Activated CD4-positive, alpha-beta memory T cell treated with anti-CD3 and anti-CD28 coated beads for 36 hours (primary cell): ENCODE measurements at places on chromosomes 11 and 22. TPM values are rescaled to one million over a fixed set of nuclear protein-coding genes. Genes with fewer than 3 reads are reported as not detected.
A peak's percentile ranks its signal among the peaks of the same experiment; 100 is the strongest.

GRCh38 chr11:1622086-1622485, at the start of gene KRTAP5-4:
TSS of gene KRTAP5-4 (minus strand) at chr11:1622138. CDS start at chr11:1622093, 45 bp downstream.
- no peak within 1 kb of the TSS for H3K27ac ChIP-seq
- H3K27me3 ChIP-seq, result peaks cover 4% of the 10 kb centered on the region
- no peaks in the 10 kb centered on the region for H3K36me3 ChIP-seq
- no peak for DNase-seq

GRCh38 chr11:34337016-34337415, 20.8 kb downstream of the ABTB2 start:
- H3K27me3 ChIP-seq, result peaks cover 6% of the 10 kb centered on the region
- no peak overlapping the region for H3K4me3 ChIP-seq
- peaks cover 15% of the 10 kb centered on the region for H3K4me1 ChIP-seq
- no peak overlapping the region for H3K27ac ChIP-seq
- no peaks in the 10 kb centered on the region for H3K36me3 ChIP-seq
- no peak for DNase-seq

GRCh38 chr11:32312865-32313403, 122.4 kb downstream of the WT1 start:
- peak; percentile 68 for DNase-seq
- no peaks in the 10 kb centered on the region for H3K36me3 ChIP-seq
- peaks cover 11% of the 10 kb centered on the region for H3K27me3 ChIP-seq
- peaks cover 11% of the 10 kb centered on the region for H3K4me1 ChIP-seq
- H3K27ac ChIP-seq, result no peak overlapping the region

GRCh38 chr11:77542296-77542695, 47.5 kb upstream of the AQP11 start:
- H3K36me3 ChIP-seq, result no peaks in the 10 kb centered on the region
- no peaks in the 10 kb centered on the region for H3K4me1 ChIP-seq
- no peak for DNase-seq
- H3K4me3 ChIP-seq, result no peak overlapping the region
- H3K27ac ChIP-seq, result no peak overlapping the region
- H3K27me3 ChIP-seq, result no peaks in the 10 kb centered on the region

DNA sequence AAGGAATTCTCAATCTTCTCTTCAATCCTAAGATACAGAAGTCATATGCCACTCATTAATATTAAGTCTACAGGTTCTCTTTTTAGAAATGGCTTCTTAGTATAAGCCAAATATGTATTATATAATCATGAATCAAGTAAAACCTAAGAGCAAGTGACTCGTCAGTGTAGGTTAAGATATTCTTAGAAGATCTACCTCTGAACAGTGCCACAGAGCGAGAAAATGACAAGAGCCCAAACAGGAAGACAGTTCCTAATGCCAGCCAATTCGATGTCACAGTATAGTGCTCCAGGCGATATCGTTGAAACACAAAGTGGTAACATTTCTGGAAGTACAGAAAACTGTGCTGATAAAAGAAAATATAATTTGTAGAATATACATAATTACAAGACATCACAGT, 33.3 kb downstream of the ALG9 start:
- no peaks in the 10 kb centered on the region for H3K27me3 ChIP-seq
- H3K4me1 ChIP-seq, result peaks cover 11% of the 10 kb centered on the region
- H3K27ac ChIP-seq, result no peak overlapping the region
- H3K36me3 ChIP-seq, result peaks cover 22% of the 10 kb centered on the region
- DNase-seq, result no peak

DNA sequence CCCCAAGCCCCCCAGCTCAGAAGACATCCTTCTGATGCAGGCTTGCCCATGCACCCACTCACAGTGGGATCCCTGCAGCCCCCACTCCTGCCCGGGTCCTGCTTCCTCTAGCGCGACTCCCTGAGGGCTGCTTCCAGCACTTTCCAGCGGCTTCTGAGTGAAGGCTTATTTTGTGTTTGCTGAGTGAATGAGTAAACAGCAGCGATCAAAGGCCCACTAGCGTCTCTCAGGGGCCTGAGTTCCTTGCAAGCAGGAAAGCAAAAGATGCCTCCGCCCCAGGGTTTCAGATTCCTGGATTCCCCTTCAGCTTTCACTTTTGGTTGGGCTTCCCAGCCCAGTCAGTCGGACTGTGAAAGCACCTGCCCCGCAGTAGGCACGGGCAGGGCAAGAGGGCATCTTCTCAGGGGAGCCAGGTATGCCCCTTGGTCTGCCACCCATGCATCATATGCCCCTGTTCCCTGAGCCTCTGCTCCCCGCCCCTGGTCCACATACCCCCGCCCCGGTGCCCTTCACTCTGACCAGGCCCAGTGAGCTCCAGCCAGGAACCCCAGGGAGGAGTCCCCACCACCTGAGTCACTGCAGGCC, 9.2 kb downstream of the FADD start:
- DNase-seq, result no peak
- peaks cover 26% of the 10 kb centered on the region for H3K4me1 ChIP-seq
- H3K4me3 ChIP-seq, result no peak overlapping the region
- no peak overlapping the region for H3K27ac ChIP-seq
- H3K27me3 ChIP-seq, result no peaks in the 10 kb centered on the region

DNA sequence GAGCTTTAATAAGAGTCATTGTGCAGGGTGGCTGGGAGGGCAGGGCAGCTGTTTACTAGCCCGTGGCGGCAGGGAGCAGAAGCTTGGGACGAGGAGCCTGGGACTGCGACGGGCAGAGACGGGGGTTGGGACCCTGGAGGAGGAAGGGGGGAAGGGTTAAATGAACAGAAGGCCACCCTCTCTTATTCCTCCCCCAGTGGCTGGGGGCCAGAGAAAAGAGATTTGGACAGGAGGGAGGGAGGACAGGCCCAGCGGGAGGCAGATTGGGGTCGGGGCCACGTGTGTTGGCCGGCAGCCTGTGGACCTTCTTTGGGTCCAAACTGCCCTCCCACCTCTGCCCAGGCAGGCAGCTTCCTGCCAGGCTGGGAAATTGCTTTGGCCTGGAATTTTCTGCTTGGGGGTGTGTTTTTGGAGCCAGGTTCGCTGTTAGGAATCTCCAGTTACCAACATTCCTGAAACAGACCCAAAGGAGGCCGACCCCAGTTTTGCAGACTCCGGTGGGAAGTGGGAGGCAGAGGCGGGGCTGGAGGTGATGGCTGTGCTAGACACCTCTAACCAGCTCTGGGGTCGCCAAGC, 50.2 kb downstream of the APOL3 start:
- H3K36me3 ChIP-seq, result no peaks in the 10 kb centered on the region
- H3K27ac ChIP-seq, result no peak overlapping the region
- H3K4me3 ChIP-seq, result no peak overlapping the region

DNA sequence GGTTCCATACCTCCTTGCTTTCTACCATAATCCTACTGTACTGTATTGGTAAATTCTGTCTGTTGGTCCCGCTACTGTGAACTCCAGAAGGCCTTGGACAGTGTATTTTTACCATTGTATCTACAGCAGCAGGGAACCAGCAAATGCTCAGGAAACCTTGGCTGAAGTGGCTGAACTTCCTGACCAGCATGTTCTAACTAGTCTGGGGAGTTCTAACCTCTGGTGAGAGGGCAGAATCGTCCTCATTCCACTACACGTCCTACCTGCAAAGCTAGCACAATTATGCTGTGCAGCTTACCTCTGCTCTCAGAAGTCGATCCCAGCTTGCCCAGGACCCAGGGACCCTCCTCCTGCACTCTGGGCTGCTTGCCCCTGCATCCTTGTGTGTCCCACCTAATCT, 283.1 kb downstream of the TENM4 start:
- no peak for DNase-seq
- no peaks in the 10 kb centered on the region for H3K27me3 ChIP-seq
- no peaks in the 10 kb centered on the region for H3K4me1 ChIP-seq
- H3K27ac ChIP-seq, result no peak overlapping the region
- H3K36me3 ChIP-seq, result no peaks in the 10 kb centered on the region

DNA sequence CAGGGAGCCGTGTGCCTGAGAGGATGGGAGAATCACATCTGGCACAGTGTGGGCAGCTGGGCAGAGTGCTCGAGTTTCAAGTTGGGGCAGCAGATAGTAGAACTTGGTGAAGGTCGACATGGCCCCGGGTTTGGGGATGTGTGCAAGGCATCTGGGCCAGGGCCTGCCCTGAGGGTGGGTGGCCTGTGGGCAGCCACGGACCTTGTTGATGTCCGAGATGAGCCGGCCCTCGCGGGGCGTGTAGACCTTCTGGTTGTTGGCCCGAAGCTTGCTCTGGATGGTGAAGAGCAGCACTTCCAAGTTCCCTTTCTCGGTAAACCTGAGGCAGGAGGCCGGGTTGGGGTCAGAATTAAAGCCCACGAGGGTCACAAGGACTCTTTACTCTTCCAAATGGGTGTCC, 20.3 kb downstream of the SPTBN2 start:
- H3K4me1 ChIP-seq, result no peaks in the 10 kb centered on the region
- no peak overlapping the region for H3K27ac ChIP-seq
- no peak for DNase-seq

DNA sequence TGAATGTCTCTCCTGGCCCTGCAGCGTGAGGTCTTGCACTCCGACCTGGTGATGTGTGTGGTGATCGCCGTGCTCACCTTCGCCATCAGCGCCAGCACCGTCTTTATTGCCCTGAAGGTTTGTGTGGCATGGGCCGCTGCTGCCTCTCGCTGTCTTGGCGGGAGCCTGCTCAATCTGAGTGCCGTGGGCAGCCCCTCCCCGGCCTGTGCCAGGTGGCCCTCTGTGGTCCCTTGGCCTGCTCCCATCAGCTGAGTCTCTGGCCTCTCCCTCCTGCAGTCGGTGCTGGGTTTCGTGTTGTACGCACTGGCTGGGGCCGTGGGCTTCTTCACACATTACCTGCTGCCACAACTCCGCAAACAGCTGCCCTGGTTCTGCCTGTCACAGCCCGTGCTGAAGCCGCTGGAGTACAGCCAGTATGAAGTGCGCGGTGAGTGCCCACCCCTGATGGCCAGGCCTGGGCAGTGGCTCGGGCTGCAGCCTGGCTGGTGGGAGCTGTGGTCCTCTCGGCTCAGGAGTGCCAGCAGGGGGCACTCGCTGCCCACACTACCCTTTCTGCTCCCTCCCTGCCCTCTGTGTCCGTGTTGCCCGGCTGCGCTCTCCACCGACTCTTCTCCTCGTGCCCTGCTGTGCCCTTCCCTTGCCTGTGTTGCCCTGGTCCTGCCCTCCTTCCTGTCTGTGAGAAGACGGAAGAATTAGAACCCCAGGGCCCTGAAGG, 10.2 kb downstream of the PCNX3 start:
- peak overlapping the region; percentile 34 for H3K27ac ChIP-seq
- peak; percentile 67 for DNase-seq

DNA sequence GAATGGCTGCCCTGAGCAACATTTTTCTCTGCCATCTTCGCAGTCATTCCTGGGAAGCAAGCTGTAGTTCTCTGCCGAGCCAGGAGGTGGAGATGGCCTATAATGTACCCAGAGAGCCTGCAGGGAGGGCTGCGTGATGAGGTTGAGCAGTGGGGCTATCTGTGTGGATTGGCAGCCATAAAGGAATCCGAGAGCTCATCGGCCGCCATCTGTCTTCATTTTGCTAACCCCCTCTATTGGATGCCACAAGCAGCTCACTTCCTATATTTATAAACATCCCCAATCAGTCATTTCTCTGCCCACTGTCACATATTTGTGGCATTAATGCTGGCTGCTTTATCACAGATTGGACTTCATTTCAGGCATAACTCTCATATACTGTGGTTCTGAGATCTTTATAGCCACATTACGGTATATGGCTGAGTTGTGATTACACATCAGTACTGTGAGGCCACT, 209.5 kb downstream of the NTM start:
- H3K27ac ChIP-seq, result no peak overlapping the region
- H3K4me1 ChIP-seq, result no peaks in the 10 kb centered on the region
- H3K27me3 ChIP-seq, result no peaks in the 10 kb centered on the region
- no peaks in the 10 kb centered on the region for H3K36me3 ChIP-seq
- no peak for DNase-seq

DNA sequence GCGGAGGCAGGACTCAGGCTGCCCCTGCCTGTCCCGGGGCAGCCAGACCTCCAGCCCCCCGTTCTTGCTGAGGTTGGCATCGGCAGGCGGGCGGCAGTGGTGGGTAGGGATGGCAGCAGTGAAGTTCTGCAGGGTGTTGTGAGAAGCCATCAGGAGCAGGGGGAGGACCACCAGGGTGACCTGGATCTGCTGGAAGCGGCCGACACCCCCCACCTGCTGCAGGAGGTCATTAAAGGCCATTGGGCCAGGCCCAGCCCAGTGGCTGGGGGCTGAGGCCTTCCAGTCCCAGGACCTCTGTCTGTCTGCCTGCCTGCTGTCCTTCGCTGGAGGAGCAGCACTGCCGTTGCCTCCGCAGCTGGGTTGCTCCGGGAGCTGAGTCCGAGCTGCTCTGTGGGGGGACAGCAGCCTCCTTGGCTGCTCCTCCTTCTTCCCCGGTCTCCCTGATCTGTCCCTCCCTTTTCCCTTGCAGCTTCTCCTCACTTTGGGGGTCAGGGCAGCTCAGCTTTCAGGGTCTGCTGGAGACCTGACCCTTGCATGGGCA, at the start of gene SLC22A6:
Gene SLC22A6 (minus strand): TSS at position 517 of the 541 bp plus-strand sequence. CDS start 277 bp downstream, at position 240.
- peaks cover 7% of the 10 kb centered on the region for H3K27me3 ChIP-seq
- H3K4me1 ChIP-seq, result no peaks in the 10 kb centered on the region
- no peak within 1 kb of the TSS for H3K27ac ChIP-seq

DNA sequence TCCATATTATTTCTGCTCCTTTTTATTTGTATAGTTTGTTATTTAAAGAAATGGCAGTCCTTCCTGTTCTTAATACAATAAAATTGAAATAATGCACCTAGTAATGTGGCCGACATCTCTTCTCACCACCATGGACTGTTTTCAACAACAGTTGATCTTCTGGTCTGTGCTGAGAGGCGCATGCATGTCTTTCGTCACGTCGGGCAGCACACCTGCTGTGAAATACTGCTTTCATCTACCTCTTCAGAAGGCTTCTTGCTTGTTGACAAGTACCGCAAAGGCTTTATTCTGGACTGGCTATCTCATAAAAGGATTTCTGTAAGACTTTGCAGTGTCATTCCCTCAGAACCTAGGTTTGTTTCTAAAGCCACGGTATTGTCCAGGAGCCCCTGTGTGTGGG, 13.9 kb upstream of the MYO18B start:
- no peaks in the 10 kb centered on the region for H3K36me3 ChIP-seq
- H3K27ac ChIP-seq, result no peak overlapping the region
- H3K4me1 ChIP-seq, result peaks cover 5% of the 10 kb centered on the region
- DNase-seq, result no peak
- no peaks in the 10 kb centered on the region for H3K27me3 ChIP-seq
- no peak overlapping the region for H3K4me3 ChIP-seq

The INS gene
- not detected for total RNA-seq

The CPT1A gene
- 28.8 TPM for total RNA-seq

The TTLL12 gene
- total RNA-seq, result 67.0 TPM

The NAALAD2 gene
- total RNA-seq, result not detected

The CD3E gene
- total RNA-seq, result 476 TPM

The OTUB1 gene
- 72.2 TPM for total RNA-seq

The TSSK2 gene
- not detected for total RNA-seq

The MRGPRF gene
- total RNA-seq, result not detected

The PIK3IP1 gene
- total RNA-seq, result 18.8 TPM
